ENCODE measurements at places on chromosomes 13 and 19.

DNA sequence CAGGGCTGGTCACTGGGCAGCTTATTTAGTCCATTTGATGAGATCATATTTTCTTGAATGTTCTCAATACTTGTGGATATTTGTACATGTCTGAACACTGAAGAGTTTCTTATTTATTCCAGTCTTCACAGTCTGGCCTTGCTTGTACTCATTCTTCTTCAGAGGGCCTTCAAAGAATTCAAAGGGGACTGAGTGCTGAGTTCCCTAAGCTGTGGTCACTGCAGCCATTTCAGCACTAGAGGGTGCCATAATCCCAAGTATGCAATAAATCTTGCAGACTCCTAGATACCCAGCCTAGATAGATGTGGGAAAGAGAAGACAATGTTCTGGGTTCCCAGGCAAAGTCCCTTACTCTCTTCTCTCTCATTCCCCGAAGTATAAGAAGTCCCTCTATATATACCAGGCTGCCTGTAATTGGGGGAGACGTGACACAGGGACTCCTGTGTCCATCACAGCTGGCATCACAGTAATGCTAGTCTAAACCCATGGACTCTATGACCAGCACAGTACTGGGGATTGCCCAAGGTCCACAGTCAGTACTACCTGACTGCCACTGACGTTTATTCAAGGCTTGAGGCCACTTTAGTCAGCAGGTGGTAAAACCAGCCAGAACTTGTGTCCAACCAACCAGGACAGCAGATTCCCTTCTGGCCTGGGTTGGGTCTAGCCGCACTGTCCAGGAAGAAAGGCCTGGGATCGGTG lies 8.9 kb upstream of the VN1R1 start:
- peak; percentile 35 for DNase-seq

- no peak for DNase-seq
Measured at GRCh38 chr13:110932588-110932987, 17.7 kb upstream of the ANKRD10 start.

DNA sequence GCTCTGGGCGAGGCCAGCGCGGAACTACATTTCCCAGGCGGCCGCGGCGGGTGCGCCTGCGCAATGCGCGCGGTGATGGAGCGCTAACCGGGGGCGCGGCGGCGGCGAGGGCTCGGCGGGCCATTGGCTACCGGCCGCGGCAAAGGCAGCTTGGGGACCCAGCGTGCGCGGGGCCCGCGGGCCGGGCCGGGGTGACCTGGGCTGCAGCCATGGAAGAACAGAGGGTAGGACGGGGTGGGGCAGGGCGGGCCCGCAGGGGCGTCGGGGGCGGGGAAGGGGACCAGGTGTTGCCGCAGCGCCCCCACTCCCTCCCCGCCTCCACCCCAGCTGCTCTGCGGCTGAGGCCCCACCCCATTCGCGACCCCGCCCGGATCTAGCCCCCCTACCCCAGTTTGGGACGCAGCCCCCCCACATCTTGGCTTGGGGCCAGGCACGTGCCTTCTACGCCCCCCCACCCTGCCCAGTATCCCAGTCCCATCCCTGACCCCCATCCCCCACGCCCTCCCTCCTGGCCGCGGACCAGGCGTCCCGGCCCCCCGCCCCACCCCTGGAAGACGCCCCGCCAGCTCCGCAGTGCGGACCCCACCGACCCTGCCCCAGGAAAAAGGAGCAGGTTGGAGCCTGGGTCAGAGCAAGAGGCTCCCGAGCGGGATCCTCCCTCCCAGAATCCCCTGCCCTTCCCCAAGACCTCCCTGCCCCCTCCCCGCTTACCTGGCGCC lies at the start of gene FSD1:
TSS of gene FSD1 (plus strand) at position 61 of the 719 bp plus-strand sequence. CDS start at position 210, 149 bp downstream.
- peak; percentile 98 for DNase-seq

GRCh38 chr13:75792526-75793187 lies 156.5 kb downstream of the LMO7 start:
- DNase-seq = no peak

DNA sequence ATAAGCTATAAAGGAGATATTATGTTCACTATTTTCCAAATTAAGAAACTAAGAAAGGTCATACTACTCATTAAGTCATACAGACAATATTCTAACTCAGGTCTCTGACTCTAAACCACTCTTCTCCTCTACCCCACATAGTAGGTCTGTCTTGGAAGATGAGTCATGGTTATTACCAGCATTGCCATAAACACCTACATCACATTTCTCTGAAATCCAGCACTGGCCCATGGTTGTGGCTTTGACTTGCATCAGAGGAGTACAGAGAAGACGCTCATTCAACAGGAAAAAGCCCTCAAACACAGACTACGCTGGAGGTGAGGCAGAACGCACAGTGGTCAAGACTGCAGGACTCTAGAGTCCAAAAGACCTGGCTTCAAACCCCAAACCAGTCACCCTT lies 476.8 kb downstream of the COG6 start:
- DNase-seq = no peak

DNA sequence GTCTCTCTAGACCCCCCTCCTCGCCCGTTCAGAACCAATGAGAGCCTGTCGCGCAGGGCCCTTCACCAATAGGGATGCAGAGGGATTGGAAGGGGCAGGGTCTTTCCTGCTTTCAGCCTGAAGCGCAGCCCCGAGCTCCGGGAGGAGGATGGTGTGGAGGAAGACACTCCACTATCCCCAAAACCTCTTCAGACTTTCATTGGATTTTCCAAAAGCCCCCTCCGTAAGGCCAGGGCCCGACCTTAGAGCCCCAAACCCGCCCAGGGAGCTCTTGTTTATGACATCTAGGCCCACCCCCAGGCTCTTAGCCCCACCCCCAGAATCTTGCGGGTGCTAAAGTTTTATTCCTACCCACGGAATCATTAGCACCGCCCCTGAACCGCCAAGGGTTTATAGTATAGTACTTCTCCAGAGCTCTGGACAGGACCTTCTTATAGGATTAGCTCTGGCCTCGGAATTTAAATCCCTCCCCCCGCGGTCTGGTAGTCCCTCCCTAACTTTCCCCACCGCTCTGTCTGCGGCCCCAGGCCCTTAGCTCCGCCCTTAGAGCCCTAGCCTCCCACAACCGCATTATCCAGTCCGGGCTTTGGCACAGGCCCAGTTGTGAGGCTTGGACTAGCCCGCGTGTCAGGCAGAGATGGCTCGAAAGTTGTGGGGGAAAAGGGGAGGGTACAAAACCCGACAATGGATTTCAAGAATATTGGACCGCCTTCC lies 6.6 kb upstream of the EML2 start:
- peak; percentile 98 for DNase-seq

- DNase-seq = no peak
Measured at GRCh38 chr19:7272856-7273578, 21.2 kb downstream of the INSR start.

DNA sequence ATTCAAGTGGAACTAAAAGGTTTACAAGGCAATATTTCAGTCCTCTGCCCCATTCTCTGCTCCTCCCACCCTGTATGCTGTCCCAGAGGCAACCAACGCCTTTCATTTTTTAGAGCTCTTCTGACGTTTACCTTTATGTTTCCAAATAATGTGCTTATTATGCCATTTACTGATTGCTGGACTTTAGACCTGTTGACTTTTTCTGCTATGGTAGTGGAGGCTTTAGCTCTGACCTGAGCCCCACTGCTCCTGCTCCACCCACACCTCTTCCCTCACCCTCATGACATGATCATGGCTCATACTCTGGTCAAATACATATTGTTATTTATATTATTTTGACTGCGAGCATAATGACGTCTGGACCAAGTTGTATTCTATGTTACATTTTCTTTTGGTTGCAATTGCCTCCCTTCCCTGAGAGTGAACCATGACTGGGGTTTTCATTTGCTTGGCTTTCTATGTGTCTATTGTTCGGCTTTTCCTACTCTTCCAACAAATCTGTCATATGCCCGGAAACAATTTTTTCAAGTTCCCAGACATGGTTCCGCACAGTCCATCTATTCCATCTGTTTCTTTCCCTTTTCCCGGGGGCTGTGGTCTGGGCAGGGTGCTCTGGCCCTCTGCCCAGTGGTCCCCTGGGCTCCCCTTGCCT lies 31.4 kb upstream of the GJB6 start:
- DNase-seq = no peak

DNA sequence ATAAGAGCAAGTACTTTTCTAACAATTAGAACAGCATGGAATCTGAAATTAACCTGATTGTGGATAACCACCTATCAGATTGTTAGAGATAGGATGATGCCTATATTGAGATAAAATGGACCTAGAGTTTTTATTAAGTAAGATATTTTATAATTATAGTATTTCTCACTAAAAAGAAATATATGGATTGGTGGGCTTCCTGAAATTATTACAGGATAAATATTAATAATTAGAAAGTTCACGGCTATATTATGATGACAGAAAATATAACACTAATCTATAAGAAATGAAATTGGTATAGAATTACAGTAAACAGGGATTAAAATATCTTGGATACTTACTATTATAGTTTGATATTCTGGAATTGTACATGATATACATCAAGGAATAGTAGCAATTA lies 378.0 kb upstream of the SPRY2 start:
- DNase-seq = no peak

DNA sequence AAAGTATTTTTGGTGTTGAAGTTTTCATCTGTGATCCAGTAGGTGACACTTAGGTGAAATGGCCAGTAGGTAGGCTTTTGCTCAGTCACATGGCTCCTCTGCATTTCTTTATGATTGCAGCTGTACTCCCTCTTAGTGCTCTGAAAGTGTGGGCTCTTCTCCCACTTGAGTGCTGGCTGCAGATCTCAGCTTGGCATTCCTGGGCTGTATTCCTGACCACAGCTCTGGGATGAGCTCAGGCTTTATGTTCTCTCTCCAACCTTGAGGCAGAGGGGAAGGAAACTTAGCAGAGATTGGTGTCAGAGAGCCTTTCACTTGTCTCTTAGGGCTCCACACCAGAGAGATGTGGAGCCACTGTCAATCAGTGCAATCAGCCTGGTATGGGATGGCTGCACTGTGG lies 254.3 kb downstream of the NDFIP2 start:
- peak; percentile 36 for DNase-seq

- no peak for DNase-seq
Measured at GRCh38 chr13:112249644-112250610, 126.2 kb upstream of the SPACA7 start.

- no peak for DNase-seq
Measured at GRCh38 chr13:114111577-114111976, 20.8 kb downstream of the RASA3 start.

DNA sequence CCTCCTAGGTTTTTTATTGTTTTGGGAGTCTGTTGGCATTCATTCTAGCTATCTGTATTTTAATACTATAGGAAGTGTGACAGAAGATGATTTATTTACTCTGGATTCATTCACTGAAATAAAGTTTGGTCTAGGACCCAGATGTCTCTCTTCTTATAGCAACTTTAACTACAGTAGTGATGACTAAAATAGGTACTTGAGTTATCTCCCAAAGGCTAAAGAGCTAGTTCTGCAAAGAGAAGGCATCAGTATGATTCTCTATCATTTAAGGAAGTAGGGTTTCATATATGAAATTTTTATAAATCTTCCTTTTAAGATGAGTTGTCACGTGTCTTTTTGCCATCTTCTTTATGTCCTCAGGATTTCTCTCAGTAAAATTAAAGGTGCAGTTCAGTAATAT lies 507.4 kb downstream of the KCTD12 start:
- DNase-seq = no peak

- no peak for DNase-seq
Measured at GRCh38 chr13:40982772-40983171, 36.3 kb downstream of the ELF1 start.

- peak; percentile 25 for DNase-seq
Measured at GRCh38 chr13:37667702-37668101, 69.1 kb upstream of the POSTN start.

DNA sequence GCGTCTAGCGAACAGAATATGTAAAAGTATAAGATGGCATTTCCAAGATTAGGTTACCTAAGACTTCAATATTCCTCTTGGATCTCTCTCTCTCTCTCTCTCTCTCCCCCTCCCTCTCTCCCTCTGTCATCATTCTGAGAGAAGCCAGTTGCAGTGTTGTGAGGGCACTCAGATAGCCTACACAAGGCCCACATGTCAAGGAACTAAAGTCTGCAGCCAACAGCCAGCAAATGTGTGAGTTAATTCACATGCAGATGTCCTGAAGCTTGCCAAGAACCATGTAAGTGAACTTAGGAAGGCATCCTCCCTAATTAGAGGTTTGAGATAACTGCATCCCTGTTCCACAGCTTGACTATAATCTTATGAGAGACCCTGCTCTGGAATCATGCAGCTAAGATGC lies 822.9 kb upstream of the PRR20A start:
- no peak for DNase-seq

DNA sequence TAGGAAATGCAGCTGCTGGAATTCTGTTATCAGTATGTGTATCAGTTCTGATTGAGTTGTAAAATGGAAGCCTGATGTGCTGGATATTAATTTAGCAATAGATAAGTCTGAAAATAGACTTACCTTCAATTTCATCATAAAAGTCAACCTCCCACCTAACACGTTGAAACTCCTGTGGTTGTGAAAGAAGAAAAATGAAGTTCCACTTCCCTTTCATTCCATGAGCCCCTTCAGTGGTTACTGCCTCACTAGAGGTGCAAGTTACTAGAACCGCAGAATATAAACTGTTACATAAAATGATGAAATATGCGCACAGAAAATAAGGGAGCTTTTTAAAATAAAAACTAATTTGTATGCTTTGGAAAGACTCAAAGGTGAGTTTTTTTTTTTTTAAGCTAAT lies 249.2 kb downstream of the SHISA2 start:
- DNase-seq = no peak

DNA sequence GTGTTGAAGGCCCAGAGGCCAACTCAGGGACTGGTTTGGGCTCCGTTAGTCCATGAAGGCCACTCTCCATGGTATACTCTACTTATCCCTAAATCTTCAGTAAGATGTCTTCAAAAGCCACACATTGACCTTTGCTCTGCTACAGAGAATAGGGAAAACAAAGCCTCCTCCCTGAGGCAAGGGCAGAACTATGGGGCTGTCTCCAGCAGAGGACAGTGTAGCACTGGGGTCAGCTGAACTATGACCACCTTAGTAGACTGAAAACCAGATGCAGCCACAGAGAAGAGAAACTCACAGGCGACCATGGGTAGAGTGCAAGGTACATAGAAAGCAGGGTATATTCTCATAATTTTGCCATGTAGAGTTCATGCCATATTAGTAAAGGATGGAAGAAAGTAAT lies 587.4 kb downstream of the LMO7 start:
- DNase-seq = no peak

- DNase-seq = peak; percentile 98
Measured at GRCh38 chr19:45091031-45091923, 1.7 kb upstream of the PPP1R37 start.
